WTC11 (cell line): ENCODE measurements at places on chromosomes 2 and 18.

- no peak overlapping the region for H3K4me3 ChIP-seq
- H3K4me1 ChIP-seq, result peaks cover 22% of the 10 kb centered on the region
- H3K36me3 ChIP-seq, result peaks cover 4% of the 10 kb centered on the region; the same call in 1 of the 2 replicates
- no peaks in the 10 kb centered on the region for H3K27me3 ChIP-seq
- no peak overlapping the region for H3K27ac ChIP-seq
- DNase-seq, result no peak
These were observed 443.7 kb downstream of the DSEL start for GRCh38 chr18:67072791-67073190.

DNA sequence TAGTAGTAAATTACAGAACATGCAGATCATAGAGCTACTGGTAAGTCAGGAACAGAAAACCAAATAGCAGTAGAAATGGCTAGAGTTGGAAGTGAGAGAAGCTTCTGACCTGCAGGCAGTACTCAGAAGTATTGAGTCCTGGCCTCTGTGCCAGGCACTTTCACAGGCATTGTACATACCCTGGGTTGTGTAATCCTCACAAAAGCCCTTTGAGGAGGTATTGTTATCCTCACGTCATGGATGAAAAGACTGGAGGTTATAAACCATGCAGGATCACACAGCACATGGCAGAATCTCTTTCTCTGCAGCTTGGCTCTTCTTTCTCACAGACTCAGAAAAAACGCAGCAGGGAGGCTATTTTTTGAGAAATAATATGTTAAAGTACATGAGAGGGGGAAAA lies 789.3 kb upstream of the FAM98A start:
- no peak overlapping the region for H3K4me3 ChIP-seq
- no peak for DNase-seq
- no peak overlapping the region for H3K27ac ChIP-seq
- peaks cover 5% of the 10 kb centered on the region for H3K4me1 ChIP-seq
- no peaks in the 10 kb centered on the region for H3K36me3 ChIP-seq

DNA sequence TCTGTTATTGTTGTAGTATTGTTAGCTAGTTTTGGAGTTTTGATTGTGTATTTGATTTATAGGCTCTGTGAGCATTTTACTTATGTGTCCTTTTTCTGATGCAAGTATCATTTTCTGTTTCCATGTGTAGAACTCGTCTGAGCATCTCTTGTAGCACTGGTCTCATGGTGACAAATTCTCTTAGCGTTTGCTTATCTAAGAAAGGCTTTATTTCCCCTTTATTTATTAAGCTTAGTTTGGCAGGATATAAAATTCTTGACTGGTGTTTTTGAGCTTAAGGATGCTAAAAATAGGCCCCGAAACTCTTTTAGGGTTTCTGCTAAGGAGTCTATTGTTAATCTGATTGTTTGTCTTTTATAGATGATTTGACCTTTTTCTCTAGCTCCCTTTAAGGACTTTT lies 57.6 kb upstream of the THUMPD2 start:
- peaks cover 15% of the 10 kb centered on the region for H3K4me1 ChIP-seq
- no peak for DNase-seq

DNA sequence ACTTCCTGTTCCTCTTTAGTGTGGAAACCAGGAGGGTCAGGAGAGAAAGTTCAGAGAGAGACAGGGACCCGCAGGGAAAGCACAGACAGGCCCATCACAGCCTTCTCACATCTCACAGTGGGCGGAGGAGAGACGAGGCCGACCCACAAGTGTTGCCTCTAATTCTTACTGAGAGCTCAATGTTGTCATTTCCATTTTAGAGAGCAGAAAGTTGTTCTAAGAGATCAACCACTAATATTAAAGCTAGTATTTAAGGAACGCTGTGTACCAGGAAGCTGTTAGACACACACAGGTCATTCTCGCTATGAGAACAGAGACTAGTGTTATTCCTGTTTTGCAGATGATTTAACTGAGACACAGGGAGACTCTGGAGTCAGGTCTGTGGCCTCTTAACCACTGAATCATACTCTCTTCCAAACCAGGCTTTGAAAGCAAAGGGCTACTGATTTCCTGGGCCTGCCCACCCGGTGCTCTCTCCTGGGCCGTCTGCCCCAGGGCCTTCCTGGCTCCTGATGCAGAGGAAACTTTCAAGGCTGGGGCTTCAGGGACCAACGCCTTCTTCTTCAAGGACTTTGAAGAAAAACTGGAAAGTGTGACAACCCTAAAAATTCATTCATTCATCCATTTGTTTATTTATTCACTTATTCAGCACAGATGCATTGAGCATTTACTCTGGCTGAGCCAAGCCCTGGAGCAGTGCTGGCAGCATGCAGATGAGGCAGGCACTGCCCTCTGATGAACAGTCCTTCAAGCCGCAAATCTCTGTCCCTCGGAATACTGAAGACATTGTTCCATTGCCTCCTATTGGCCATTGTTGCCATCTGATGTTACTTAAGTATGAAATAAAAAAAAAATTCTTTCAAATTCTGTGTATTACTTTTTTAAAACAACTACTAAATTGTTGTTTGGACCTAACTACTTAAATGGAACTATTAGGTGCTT lies 37.2 kb upstream of the BIN1 start:
- no peak overlapping the region for H3K4me3 ChIP-seq
- peaks cover 9% of the 10 kb centered on the region for H3K4me1 ChIP-seq

DNA sequence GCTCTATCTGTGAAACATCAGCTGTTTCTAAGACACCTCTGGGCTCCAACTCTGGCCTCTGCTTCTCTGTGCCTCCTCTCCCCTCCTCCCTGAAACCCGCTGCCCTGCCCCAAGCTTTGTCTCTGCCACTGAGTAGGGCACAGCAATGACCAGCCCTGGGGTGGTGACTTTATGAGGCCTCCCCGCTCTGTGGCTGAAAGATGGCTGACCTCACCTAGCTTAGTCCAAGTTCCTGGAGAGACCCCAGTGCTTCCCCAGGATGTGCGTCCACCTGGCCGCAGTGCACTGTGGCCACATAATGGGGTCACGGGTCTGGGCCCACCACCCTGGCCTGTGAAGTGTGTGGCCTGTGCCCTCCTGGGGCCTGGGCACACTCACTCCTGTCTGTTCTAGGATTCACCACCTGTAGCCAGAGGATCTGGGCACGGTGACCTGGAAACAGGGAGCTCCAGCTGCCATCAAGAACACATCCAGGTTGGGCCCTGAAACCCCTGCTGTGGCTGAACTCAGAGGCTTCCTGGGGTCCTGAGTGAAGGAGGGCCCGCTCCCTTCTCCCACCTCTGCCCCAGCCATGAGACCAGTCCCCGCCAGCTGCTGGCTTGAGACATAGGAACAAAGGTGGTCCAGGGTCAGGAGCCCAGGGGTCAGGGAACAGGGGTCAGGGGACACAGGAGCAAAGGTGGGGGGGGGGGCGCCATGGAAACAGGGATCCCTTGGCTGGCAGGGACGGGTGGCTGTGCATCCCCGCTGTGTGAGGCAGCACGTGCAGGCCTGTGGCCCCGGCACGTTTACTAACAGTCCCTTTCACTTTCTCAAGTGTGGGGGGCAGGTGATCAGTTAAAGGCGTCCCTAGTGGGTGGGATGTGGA lies 29.3 kb upstream of the OTOS start:
- H3K27me3 ChIP-seq, result no peaks in the 10 kb centered on the region
- H3K36me3 ChIP-seq, result no peaks in the 10 kb centered on the region
- no peak overlapping the region for H3K27ac ChIP-seq

GRCh38 chr2:212726403-212726802 lies 187.8 kb upstream of the ERBB4 start:
- H3K27ac ChIP-seq, result peak overlapping the region; percentile 42
- H3K4me1 ChIP-seq, result peaks cover 13% of the 10 kb centered on the region
- no peak for DNase-seq
- H3K36me3 ChIP-seq, result peaks cover 8% of the 10 kb centered on the region
- H3K4me3 ChIP-seq, result no peak overlapping the region

GRCh38 chr2:36697424-36698066 lies 1.0 kb downstream of the VIT start:
- H3K4me1 ChIP-seq, result peaks cover 31% of the 10 kb centered on the region
- no peaks in the 10 kb centered on the region for H3K27me3 ChIP-seq
- no peak overlapping the region for H3K4me3 ChIP-seq
- no peak for DNase-seq

DNA sequence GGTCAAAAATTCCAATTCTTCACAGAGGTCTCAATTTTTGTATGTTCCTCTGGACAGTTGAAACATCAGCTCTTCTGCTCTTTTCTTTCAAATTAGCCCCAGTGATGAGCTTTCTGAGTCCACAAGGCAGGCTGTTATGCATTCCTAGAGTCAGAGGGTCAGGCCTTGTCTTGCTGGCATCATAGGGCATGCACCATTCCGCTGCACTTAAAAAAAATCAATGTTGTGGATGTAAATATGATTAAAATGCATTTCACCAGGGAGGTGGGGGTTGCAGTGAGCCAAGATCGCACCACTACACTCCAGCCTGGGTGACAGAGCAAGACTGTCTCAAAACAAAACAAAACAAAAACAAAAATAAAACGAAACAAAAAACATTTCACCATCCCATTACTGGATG lies 465.3 kb downstream of the EIPR1 start:
- H3K36me3 ChIP-seq, result no peaks in the 10 kb centered on the region
- no peak overlapping the region for H3K27ac ChIP-seq
- no peak overlapping the region for H3K4me3 ChIP-seq
- no peaks in the 10 kb centered on the region for H3K4me1 ChIP-seq

GRCh38 chr2:62727876-62728566 lies 22.5 kb downstream of the EHBP1 start:
- peaks cover 28% of the 10 kb centered on the region for H3K4me1 ChIP-seq
- peaks cover 40% of the 10 kb centered on the region for H3K36me3 ChIP-seq
- no peak overlapping the region for H3K27ac ChIP-seq
- H3K4me3 ChIP-seq, result no peak overlapping the region
- DNase-seq, result no peak

- H3K4me3 ChIP-seq, result peak overlapping the region; percentile 92
- H3K4me1 ChIP-seq, result peaks cover 77% of the 10 kb centered on the region
- DNase-seq, result no peak
These were observed 19.7 kb upstream of the STPG4 start for GRCh38 chr2:47174733-47175361.

- H3K36me3 ChIP-seq, result no peaks in the 10 kb centered on the region
- H3K4me3 ChIP-seq, result no peak overlapping the region
- no peak for DNase-seq
- no peak overlapping the region for H3K27ac ChIP-seq
These were observed 80.4 kb downstream of the LCLAT1 start for GRCh38 chr2:30527411-30527810.

- no peaks in the 10 kb centered on the region for H3K27me3 ChIP-seq
- H3K27ac ChIP-seq, result no peak overlapping the region
- DNase-seq, result no peak
- no peaks in the 10 kb centered on the region for H3K36me3 ChIP-seq
- H3K4me1 ChIP-seq, result no peaks in the 10 kb centered on the region
These were observed 188.5 kb downstream of the MBD2 start for GRCh38 chr18:54035927-54036326.

DNA sequence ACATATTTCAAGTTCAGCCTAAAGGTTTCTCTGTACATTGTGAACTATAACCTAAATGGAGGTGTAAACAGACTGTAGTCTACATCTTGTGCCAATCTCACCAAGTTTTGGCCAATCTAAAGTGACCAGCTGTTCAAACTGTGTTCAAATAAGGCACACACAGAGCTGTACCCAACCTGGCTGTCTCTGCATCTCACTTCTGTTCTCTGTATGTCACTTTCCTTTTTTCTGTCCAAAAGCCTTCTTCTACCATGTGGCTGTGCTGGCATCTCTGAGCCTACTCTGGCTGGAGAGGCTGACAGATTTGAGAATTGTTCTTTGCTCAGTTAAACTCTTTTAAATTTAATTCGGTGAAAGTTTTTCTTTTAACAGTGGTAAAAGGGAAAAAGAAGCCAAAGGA lies 817.9 kb downstream of the SOCS6 start:
- H3K4me1 ChIP-seq, result no peaks in the 10 kb centered on the region
- no peak for DNase-seq
- no peaks in the 10 kb centered on the region; the same call in 1 of the 2 replicates for H3K27me3 ChIP-seq
- no peak overlapping the region for H3K4me3 ChIP-seq

DNA sequence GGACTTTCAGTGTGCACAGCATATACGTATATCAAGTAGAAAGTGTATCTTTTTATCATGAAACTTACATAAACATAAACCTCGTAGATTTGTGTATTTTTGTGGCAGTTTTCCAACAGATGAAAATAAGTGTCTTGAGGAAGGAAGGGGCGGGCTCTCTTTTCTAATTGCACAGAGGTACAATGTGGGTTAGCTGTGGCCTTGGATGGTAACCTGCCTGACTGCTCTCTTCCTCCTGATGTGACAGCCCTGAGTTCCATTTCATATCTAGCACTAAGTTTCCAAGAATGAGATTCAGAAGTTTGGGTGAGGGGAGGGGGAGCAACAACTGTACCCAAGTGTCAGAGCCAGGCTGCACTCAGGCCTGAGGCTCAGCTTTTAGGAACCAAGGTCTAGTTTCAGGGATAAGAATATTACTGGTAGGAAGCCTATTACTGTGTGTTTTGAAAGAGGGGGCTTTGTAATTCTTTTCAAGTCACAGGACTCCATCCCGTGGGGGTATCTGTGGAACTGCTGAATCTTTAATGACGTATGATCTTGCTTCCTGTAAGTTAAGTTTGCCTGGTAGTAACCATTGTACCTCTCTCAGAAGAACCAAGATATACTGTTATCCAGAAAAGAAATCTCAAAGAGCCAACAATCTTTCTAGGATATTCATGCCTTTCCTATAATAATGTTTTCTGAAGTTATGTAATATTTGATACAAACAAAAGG lies 483.7 kb downstream of the PTPRM start:
- no peak for DNase-seq
- no peak overlapping the region for H3K4me3 ChIP-seq
- no peaks in the 10 kb centered on the region for H3K27me3 ChIP-seq
- no peaks in the 10 kb centered on the region for H3K36me3 ChIP-seq
- H3K4me1 ChIP-seq, result peaks cover 32% of the 10 kb centered on the region
- H3K27ac ChIP-seq, result peak overlapping the region; percentile 22; the same call in 1 of the 2 replicates

DNA sequence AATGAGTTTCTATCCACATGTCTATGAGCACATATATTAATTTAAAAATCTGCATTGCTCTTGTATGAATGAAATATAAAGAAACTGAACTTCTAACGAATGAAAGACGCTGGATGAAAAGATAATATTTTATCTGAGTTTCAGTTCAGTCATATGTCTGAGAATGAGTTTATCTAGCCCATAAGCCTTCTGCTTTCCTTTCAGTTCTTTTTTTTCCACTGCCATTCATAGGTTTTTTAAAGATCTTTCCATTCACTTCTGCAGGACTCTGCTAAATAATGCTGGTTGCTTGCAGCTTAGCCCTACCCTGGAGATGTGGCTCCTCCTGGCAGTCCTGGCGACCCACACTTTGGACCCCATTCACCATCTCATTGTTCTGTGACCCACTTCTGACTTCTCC lies 109.0 kb downstream of the BCL2 start:
- H3K27me3 ChIP-seq, result no peaks in the 10 kb centered on the region
- H3K4me1 ChIP-seq, result peaks cover 3% of the 10 kb centered on the region
- H3K27ac ChIP-seq, result no peak overlapping the region
- no peak for DNase-seq
- no peaks in the 10 kb centered on the region for H3K36me3 ChIP-seq

- no peak overlapping the region for H3K27ac ChIP-seq
- peak; percentile 12 for DNase-seq
- H3K36me3 ChIP-seq, result no peaks in the 10 kb centered on the region
- peaks cover 75% of the 10 kb centered on the region for H3K4me1 ChIP-seq
- H3K27me3 ChIP-seq, result no peaks in the 10 kb centered on the region
- no peak overlapping the region for H3K4me3 ChIP-seq
These were observed 27.8 kb downstream of the GLI2 start for GRCh38 chr2:120763508-120763907.

GRCh38 chr2:141021611-141022010 lies 1109.2 kb downstream of the LRP1B start:
- no peaks in the 10 kb centered on the region for H3K4me1 ChIP-seq
- no peak for DNase-seq
- H3K27me3 ChIP-seq, result no peaks in the 10 kb centered on the region
- H3K4me3 ChIP-seq, result no peak overlapping the region

- no peaks in the 10 kb centered on the region for H3K27me3 ChIP-seq
- peaks cover 24% of the 10 kb centered on the region for H3K36me3 ChIP-seq
- no peak overlapping the region for H3K4me3 ChIP-seq
- H3K4me1 ChIP-seq, result no peaks in the 10 kb centered on the region
- H3K27ac ChIP-seq, result no peak overlapping the region
These were observed 121.6 kb downstream of the ZRANB3 start for GRCh38 chr2:135409436-135409835.
